ENCODE measurements at places on chromosomes 2 and 18.

DNA sequence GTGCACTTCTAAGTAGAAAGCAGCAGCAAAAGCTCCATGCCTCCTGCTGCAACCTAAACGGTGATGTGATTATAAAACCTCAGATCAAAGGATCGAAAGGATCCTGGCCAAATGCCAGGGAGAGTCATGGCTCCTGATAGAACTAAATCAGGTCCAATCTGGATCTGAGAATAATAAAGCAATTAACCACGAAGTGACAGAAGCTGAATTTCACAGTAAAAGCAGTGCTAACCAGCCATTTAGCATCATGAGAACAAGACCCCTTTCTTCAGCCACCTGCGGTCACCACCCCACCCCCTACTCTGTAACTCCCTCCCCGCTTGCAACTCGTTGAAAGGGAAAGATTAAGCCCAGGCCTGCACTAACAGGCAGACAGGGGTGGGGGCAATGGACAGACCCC is 748.7 kb downstream of the BCL11A start:
- DNase-seq: peak; percentile 48

DNA sequence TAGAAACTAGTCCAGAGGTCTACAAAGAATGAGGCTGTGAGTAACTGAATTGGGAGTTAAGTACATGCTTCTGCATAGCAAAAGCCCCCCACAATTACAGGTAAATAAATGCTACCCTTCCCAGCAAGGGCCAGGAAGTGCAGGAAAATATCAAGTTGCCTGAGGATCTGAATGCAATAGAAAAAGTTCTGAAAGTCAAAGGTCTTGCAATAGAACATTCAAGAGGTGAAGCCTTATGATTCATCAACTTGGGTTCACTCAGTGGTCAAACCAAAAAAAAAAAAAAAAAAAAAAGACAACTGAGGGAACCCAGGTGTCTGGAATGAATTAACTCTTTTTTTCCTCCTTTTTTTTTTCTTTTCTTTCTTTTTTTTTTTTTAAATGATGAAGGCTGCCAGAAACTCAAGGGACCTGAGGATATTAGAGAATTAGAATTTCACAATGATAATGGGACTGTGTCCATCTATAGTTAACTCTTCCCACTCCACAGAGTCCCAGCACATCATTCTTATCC is 42.9 kb upstream of the RFX8 start:
- no peak for DNase-seq

DNA sequence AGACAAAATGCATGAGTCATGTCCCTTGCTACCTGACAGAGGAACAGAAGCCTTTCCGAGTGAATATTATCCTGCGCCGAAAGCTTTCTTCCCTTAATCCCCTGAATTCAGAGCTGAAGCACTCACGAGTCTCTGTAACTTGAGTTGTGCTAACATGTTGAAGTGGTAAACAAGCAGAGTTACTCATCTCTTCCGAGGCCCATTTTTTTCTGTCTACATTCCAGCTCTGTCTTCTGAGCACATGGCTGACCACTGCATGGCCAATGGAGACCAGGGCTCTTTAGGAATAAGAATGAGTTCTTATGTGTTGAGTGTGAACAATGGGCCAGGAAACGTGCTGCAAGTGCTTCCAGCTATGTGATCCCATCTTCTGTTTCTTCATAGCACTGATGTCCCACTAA is 73.1 kb upstream of the PID1 start:
- DNase-seq: no peak

DNA sequence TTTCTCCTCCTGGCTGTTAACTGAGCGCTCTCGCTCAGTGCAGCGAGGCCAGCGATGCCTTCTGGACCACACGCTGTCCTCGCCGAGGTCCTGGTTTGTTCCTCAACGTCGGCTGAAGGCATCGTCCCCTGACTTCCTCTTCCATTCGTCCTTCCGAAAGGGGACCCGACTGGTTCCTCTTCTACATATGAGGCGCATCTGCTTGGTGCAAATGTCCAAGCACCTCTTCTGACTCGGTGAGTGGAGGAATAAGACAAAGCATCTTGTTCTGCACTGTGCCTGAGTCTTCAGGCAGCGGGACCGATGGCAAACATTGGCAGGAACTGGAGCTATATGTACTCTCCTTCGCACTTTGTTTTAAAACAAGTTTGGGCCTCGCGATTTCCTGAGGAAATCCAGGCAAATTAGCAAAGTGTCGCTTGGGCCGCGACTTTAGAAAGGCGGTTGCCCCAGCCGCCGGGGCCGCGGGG is 621 bp upstream of the KCNS3 start:
- no peak for DNase-seq

- DNase-seq: no peak
Observed at GRCh38 chr2:173684896-173685459, 280.2 kb downstream of the SP3 start.

- DNase-seq: no peak
Observed at GRCh38 chr18:27695503-27695902, 481.4 kb downstream of the CDH2 start.

- no peak for DNase-seq
Observed at GRCh38 chr2:43391878-43392215, 165.4 kb upstream of the ZFP36L2 start.

- no peak for DNase-seq
Observed at GRCh38 chr18:53772293-53772692, 452.2 kb downstream of the MBD2 start.

- no peak for DNase-seq
Observed at GRCh38 chr2:100990650-100991403, 11.3 kb upstream of the RPL31 start.

GRCh38 chr18:48477348-48477747 is 61.5 kb upstream of the CTIF start:
- no peak for DNase-seq

DNA sequence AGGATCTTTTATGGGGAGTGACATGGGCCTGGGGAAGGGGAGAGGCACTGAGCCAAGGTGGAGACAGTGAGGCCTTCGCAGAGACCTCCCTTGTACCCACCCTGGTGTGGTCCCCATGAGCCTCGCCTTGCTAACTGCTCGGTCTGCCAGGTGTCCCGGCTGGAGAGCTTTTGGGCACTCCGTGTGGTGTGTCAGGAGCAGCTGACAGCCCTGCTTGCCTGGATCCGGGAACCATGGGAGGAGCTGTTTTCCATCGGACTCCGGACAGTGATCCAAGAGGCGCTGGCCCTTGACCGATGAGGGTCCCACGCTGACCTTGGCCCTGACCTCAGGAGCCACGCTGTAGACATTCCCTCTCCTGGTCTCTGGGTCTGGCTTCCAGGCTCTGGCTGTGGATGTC is 11.5 kb upstream of the SLC4A3 start:
- DNase-seq: no peak

GRCh38 chr2:127080226-127080937 is 26.6 kb downstream of the BIN1 start:
- DNase-seq: no peak

DNA sequence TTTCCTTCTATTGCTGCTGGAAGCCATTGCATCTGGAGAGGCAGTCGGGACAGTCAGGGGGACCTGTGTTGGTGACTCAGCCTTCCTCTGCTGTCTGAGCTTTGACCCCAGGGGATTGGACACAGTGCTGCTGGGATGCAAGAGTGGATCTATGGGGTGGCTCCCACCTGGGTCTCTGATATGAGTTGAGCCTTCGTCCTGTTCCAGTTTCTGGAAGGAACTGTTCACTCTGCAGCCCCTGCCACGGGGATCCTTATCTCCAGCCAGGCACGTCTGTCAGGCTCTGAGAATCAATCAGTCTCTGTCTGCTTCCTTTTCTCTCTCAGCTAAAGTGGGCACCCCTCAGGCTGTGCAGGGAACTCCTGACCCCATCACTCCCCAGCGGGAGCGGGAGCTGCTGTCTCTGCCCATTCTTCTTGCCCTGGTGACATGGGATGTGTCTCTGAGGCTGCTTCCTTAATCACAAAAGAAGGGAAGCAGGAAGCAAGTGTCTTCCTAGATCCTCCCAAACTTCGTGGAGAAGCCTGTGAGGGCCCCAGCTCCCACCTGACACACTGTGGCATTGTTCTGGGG is 51.7 kb downstream of the ARHGAP28 start:
- DNase-seq: no peak

GRCh38 chr2:210324906-210325305 is 9.9 kb upstream of the MYL1 start:
- no peak for DNase-seq

GRCh38 chr2:234289834-234290590 is 206.9 kb downstream of the ARL4C start:
- no peak for DNase-seq

- no peak for DNase-seq
Observed at GRCh38 chr2:60818272-60818671, 62.2 kb downstream of the PAPOLG start.

GRCh38 chr2:66698576-66699239 is 263.8 kb downstream of the MEIS1 start:
- peak; percentile 16 for DNase-seq

- DNase-seq: peak; percentile 72
Observed at GRCh38 chr2:162153608-162154224, 1.7 kb upstream of the GCG start.

- no peak for DNase-seq
Observed at GRCh38 chr2:138237667-138238384, 263.7 kb upstream of the SPOPL start.

DNA sequence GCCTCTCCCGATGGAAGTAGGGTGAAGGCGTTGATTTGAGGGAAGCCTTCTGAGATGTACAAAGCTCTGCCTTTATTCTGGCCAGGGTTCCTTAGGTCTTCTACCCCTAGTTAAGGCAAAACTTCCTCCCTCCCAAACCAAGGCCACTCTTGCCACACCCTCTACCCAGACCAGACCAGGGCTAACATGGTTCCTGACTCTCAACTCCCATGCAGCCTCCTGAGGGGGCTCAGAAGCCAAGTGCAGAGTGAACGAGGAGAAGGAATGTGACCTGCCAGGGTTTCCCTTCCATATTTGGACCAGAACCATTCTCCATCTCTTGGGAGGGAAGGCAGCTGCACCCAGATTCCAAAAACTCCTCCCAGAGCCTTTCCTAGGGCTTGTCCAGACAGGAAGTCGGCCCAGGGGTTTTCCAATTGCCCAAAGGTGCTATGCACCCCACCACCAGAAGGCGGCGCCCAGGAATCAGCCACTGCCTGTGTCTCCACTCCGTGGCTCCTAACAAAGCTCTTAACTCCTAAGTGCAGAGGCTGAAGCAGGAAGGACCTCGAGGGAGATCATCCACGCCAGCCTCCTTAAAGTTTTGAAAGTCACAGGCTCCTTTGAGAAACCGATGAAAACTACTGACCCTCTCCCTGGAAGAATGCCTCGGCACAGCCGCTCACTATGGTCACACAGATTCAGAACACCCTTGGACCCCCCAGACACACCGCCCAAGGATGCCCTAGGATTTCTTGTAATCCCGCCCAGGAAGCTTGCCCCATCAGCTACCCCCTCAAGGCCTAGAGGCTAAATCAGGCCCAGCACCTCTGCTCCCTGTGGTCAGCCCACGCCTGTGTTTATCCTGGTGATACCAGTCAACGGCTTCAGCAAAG is 157.8 kb downstream of the SMAD2 start:
- DNase-seq: no peak

- DNase-seq: no peak
Observed at GRCh38 chr2:170404846-170405245, 226.9 kb downstream of the MYO3B start.

DNA sequence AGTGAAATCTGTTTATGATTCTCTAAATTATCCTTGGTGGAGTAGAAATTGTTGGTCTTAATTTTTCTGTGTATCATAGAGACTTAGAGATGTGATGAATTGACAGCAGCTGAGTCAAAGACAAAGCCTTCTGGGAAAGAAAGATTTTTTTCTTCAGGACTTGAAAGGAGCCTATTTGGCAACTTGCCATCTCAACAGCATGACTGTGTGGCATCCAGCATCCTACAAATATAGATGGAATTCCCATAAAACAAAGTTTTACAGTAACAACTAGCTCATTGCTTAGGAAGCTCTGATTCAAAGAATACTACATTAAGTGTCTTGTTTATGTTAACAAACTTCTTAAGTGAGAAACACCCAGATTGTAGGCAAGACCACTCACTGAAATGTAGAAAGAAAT is 79.2 kb upstream of the SETBP1 start:
- DNase-seq: no peak

- DNase-seq: no peak
Observed at GRCh38 chr18:24076950-24077349, 61.9 kb upstream of the CABYR start.

- DNase-seq: no peak
Observed at GRCh38 chr18:60910534-60910933, 422.7 kb upstream of the CDH20 start.

- no peak for DNase-seq
Observed at GRCh38 chr2:207467716-207468347, 61.9 kb upstream of the CREB1 start.

DNA sequence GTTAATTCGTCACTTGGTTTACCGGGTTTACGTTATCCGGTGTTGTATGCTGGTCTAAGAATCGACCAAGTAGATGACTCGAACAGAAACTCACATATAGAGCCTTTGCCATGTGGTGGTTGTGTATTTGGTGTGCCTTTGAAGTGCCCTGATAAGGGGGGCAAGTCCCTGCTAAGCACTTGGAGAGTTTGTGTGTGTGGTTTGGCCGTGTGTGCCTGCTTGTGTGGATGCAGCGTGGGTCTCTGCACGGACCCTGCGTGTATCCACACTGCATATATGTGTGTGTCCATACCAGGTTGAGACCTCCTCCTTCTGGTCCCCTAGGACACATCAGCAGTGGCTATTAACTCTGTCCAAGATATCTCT is 2.4 kb upstream of the CELF4 start:
- DNase-seq: no peak

GRCh38 chr2:150138587-150138986 is 348.9 kb downstream of the RND3 start:
- no peak for DNase-seq

- no peak for DNase-seq
Observed at GRCh38 chr18:49052891-49053644, 102.3 kb upstream of the SMAD7 start.

GRCh38 chr2:150681120-150681804 is 193.8 kb upstream of the RND3 start:
- no peak for DNase-seq

DNA sequence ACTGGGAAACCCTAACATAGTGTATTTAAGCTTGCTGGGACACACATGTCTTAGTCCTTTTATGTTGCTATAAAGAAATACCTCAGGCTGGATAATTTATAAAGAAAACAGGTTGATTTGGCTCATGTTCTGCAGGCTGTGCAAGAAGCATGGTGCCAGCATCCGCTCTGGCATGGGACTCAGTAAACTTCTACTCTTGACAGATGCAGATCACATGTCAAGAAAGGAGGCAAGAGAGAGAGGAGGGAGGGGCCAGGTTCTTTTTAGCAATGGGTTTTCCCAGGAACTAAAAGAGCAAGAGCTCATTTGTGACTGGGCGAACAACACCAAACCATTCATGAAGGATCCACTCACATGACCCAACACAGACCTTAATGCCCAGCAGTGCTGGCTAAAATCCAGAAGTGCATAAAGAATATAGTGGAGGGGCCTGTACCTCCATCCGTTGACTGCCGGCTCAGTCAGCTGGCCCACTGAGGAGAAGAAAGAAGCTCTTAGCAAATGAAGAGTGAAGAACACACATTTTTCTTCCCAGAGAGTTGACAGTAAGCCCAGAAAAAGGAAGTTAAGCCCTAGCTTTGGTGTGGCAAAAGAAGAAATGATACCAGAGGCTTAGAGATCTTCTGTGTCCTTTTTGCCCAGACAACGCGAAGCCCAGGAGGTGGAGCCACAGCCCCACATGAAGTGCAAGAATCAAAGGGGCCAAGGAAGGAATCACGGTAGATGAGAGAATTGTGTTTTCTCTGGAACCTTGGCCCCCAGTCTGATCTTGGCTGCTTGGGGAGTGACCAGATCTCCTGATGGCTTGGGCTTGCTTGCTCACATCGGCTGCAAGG is 183.5 kb upstream of the FAM98A start:
- no peak for DNase-seq

GRCh38 chr2:127174136-127174535 is 46.0 kb downstream of the CYP27C1 start:
- DNase-seq: no peak

GRCh38 chr2:88053296-88053695 is 2.3 kb downstream of the KRCC1 start:
- DNase-seq: no peak
